NCI-H1436 treated with DMSO at 0.1 percent for 48 hours (cell line): ENCODE measurements at places on chromosomes 2 and 18.

- no peak for DNase-seq
Observed at GRCh38 chr2:188130317-188130716, 161.4 kb upstream of the GULP1 start.

GRCh38 chr2:129923265-129924091 lies 56.0 kb upstream of the RAB6C start:
- DNase-seq, result no peak

DNA sequence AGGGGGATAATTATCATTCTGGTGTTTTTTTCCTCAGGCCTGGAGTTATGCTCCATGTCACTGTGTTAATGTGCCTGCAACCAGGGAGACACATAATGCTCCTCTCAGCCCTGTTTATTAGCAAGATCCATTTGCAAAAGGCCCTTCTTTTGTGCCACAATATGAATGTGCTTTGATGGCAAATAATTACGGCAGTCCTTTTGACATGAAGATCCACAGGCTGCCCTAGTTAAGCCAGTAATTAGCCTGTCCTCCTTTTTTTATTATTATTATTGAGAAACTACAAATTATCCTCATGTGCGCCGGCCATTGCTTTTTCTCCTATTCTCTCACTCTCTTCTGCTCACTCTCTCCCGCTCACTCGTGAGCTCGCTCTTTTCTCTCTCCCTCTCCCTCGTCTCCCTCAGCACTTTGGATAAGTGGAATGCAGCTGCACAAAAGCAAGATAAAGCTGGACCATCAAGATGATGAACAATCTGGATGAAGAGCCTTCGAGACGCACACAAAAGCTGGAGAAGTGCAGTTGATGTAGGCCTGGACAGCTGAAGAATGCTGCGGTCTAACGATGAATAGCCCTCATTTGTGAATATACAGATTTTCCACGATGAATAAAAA lies 762.3 kb downstream of the BCL11A start:
- no peak for DNase-seq

DNA sequence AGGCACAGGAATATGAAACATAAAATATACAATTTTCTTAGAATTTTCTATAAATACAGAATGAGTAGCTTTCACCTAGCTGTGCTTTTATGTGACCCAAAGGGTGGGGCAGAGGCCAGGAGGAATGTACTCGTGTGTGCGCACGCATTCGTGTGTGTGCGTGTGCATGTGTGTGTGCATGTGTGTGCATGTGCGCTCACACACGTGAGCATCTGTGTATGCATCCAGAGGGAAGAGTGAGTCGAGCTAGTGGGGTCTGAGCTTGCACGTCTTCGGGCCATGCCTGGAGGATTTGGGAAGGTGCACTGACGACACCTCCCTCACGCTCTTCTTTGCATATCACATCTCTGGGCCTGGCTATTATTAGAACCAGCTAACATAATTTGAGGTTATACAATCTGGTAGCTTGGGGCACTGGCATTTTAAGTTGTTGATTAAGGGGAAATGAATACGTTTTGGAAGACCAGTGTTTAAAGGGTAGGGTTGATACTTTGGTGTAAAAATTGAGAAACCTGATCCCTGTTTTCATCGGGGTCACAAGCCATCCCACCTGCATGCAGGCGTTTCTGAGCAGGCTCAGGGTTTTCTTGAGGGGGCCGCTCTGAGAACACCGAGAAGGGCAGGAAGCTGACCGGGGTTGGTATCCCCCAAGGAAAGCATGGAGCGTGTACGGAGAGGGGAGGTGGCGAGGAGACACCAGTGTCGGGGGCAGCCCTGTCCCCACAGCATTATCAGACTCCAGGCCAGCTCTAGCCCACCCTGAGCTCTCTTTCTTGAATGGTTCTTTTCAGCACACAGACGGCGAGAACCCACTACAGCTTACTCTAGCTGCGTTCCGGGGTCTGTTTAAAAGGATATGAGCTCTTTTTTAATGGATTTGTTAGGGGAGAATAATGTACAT lies 85.3 kb downstream of the LRRFIP1 start:
- DNase-seq, result no peak

DNA sequence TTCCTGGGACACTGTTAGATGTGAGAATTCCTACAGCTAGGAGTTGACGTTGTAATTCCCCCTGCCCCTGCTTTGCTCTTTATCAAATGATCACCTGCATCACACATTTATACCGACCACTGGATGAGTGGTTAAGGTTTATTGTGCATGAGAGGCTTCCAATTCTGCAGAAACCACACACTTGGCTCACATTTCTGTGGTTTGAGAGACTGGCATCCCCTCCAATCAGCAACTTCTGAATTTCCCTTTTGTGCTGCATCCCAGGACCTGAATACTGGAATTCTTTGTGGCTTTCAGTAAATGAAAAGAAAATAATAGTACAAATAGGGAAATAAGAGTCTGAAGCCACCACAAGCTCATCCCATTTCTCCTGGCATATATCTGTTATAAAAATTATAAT lies 628.7 kb upstream of the PIK3C3 start:
- DNase-seq, result no peak

DNA sequence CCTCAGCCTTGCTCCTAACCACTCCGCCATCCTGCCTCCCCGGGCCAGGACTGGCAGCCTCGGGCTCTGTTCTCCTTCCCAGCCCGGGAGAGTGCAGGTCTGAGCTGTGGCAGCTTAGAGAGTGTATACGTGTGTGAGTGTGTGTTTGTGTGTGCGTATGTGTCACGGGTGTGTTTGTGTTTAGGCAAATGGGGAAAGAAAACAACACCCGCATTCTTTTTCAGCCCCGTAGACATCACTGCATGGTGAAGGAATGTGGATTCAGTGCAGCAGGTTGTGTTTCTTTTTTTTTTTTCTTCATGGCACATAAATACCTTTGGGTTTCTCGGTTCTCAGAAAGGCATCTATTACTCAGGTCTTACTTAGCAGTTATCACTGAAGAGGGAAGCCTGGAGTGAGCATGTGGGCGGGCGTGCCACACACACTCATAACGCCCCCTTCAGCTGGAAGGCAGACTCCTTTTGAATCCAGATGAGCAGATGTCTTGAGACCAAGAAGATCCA lies 44.2 kb downstream of the GLI2 start:
- DNase-seq, result no peak

- DNase-seq, result no peak
Observed at GRCh38 chr2:164808776-164809175, 32.8 kb downstream of the COBLL1 start.

GRCh38 chr2:218622606-218623365 lies 15.1 kb downstream of the PLCD4 start:
- no peak for DNase-seq

DNA sequence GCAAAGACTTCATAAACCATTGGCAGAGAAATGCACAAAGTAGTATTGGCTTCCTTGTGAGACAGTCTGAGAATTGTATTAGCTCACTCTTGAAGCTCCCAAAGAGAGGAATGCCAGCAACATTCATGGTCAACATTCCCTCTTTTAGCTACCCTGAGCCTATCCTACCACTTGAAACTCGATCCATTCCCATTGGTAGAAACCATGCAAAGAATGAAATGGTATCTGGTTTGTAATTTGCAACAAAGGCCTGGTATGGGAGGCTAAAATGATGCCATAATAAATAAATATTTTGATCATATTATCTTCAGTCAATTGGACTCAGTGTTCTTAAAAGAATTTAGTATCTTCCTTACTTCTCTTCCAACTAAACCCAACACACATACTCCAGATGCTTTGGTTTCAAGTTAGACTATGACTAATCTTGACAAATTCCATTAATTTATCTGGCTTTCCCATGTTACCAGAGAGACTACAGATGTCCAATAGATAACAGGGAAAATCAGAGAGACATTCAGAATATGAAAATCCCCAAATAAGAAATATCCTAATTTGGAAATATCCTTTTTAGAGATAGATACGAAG lies 102.9 kb downstream of the DHRS9 start:
- DNase-seq, result no peak

GRCh38 chr2:193332941-193333340 lies 1138.2 kb upstream of the TMEFF2 start:
- no peak for DNase-seq

DNA sequence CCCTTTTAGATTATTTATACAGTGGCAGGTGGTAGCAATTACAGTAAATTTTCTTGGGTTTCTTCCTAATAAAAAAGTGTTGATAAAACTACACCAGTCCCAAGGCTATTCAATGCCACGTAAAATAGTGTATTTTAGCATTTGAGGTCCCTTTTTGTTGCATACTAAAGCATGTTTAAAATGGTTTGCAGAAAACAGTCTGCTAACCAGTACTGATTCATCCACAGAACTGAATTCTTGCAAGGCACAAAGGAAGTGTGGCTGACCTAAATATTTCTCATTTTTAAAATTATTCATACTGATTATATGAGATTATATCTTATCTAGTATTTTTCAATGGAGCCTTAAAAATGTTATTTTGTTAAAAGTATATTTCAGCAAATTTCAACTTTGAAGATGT lies 98.1 kb downstream of the SMAD2 start:
- no peak for DNase-seq

- DNase-seq, result no peak
Observed at GRCh38 chr2:74168739-74169138, 9.9 kb downstream of the MOB1A start.
